ENCODE measurements at places on chromosomes 5 and 9.

- DNase-seq: no peak
Observed at GRCh38 chr9:97237311-97237786, 70.1 kb upstream of the CCDC180 start.

- DNase-seq: no peak
Observed at GRCh38 chr9:101387871-101388506, 3.2 kb upstream of the BAAT start.

DNA sequence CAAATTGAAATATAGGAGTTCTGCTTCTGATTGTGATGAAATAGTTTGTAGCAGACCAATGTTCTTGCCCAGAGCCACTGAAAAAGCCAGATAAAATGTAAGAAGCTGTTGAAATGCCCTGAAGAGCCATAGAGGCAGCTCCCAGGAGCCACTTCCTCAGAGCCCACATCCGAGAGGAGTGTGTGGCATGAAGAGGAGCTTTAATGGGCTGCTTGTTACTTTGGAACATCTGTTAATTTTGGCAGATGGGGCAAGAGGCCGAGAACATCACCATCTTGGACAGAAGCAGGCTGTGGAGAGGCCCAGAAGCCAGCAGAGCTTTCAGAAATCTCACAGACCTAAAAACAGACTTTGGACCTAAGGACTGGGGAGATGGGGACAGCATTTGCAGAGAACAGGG lies 370.8 kb downstream of the GADD45G start:
- DNase-seq: no peak

DNA sequence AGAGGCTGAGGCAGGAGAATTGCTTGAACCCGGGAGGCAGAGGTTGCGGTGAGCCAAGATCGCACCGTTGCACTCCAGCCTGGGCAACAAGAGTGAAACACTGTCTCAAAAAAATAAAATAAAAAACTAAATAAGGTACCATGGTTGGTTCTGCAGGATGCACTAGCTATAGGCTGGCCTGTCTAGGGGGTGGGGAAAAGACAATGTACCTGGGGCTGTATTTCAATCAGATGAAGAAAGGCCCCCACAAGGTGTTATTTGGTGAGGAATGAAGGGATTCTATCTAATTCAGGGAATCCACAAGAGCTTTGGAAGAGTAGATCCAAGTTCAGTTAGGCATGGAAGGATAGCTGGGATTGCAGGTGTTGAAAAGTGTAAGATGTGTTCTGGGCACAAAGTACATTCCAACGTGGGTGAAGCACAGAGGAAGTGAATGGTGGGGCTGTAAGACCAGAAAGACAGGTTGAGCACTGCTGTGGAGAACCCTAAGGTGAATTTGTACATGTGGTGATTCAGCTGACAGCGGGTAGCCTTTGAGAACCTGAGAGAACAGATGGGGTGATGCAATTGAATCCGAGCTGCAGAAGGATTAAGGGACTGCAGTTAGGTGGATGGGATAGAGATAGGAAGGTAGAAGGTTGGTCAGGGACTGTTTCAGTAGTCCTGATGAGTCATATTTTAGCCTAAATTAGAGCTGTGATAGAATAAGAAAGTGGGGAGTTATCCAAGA lies 71.8 kb downstream of the CAST start:
- DNase-seq: no peak

DNA sequence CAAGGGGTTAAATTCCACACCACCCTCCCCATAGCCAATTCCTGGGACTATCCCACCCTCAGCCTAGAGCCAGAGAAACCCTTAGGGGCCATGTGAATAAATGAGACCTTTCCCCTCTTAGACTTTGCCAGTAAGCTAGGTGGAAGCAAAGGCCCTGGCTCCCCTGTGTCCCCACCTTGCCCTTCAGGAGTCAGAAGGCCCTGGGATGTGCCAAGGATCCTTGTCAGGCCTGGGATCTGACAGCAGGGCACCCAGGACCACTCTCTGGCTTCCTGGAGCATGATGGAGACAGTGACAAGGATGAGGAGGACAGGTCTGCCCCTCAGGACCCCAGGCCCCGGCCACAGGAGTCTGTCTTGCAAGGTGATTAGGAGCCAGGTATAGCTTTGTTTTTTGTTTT lies 125.0 kb upstream of the HAND1 start:
- no peak for DNase-seq

GRCh38 chr5:111635916-111636570 lies 121.0 kb downstream of the NREP start:
- no peak for DNase-seq
